CD4-positive, alpha-beta T cell treated with Interleukin-6 at 100 ng/mL for 8 hours (primary cell): ENCODE measurements at places on chromosomes 12 and 14.

DNA sequence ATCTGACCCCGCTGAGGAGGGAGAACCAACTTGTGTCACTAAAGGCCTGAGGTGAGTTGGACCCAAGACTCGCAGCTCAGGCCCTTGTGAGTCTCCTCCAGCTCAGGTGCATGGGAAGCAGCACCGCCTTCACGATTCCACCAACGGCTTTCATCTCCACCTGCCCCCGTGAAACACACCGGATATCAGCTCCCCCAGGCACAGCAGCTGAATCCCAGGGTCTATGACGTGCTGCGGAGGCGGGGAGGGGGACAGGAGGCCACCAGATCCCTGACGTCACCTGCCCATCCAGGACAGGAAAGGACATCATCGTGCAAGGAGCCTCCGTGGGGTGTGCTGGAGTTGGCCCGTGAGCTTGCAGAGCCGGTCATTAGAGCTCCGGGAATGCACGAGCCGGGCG, 18.5 kb upstream of the SFSWAP start:
- no peak for DNase-seq

DNA sequence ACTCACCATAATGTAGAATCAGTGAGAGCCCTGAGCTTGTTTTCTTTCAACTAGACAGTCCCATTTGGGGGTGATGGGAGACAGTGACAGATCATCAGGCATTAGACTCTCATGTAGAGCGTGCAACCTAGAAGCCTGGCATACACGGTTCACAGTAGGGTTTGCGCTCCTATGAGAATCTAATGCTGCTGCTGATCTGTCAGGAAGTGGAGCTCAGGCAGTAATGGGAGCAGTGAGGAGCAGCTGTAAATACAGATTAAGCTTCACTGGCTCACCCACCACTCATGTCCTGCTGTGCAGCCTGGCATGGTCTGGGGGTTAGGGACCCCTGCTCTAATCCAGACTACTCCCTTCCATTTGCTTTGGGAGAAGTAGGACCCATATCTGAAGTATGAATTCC, 55.6 kb downstream of the FNTB start:
- DNase-seq: no peak

DNA sequence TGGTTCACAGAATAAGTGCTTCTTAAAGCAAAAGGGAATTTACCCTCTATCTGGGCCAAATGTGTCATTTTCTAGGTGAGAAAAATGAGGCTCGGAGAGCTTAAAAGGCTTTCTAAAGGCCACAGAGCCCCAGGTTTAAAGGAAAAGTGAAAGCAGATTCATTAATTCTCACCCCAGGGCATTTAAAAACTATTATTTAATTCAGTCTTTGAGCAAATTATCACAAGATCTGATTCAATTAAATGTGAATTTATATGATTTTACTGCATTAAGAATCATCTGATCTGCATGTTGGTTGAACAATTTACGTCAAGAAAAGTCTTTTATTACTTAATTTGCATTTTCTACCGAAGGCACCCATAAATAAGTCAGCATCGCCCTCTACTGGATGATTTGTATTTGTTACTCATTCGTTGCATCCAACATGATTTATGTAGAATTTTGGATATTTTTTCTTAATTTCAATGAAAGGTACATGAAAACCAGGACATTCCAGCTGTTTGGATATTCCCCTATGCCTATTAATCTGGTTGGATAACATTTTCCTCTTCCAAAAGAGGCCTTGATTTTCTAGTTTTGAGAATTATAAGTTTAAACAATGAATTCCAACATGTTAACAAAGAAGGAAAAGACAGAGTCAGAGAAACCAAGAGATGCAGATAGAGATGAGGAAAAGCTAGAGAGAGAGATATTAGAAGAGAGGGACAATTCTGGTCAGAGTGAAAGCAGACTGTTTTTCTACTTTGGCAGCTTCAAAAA, 19.1 kb upstream of the DHRS7 start:
- peak; percentile 65 for DNase-seq

DNA sequence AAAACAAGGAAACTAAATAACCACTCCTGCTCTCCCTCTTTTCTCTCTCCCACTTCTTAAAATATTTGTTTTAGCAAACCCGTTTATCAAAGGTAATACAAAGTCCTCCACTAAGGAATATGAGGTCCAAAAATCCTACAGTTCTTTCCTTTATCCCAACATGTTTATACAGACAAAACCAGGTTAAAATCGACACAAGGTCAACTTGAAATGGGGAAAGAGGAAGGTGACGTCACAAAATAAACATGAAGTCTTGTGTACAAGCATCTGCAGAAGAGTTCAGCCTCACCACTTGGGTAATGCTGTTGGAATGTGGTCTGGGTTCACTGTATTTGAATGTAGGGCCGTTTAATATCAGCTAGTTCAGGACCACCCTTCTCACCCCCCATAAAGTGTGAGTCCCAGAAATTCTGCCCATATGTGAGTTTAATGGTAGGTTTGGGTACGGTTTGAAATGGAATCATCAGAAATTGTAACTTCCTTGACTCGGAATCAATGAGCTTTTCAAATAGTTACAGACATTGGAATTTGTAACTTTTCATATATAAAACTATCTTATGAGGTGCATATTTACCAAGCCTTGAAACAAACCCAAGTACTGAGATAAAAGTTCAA, 120.0 kb upstream of the SLC38A2 start:
- no peak for DNase-seq

- DNase-seq: no peak
Measured at GRCh38 chr12:123057513-123058265, 77.2 kb downstream of the ARL6IP4 start.

GRCh38 chr12:26113853-26114719, 10.8 kb downstream of the BHLHE41 start:
- DNase-seq: peak; percentile 76

DNA sequence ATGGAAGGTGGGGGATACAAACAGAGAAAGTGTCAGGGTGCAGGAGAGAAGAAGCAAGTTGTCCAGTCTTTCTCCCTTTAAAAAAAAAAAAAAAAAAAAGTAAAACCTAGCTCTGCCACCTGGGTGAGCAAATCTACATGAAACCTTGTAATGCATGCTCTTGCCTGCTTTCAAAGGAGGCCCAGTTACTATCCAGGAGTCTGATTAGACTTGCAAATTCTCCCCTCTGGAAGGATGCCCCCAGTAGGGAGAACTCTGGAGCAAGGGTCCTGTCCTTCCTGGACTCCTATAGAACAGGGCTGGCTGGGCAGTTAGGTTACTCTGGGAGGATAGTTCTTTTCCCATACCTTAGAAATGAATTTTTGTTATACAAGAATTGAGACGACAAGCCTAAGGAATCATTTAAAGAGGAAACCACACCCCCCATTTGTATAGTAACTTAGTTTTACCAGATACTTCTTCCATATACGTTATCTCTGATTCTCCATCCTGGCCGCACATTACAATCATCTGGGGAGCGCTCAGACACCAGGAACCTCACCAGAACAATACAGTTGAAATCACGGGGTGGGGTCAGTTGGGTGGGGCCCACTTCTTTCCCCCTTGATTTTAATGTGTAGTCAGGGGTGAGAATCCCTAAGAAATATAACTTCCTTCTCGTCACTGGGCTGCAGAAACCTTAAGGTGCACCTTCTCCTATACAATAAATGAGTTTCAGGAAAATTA, 30.5 kb downstream of the RAB35 start:
- DNase-seq: no peak

GRCh38 chr12:52126605-52127578, 47.4 kb downstream of the SMIM41 start:
- no peak for DNase-seq

DNA sequence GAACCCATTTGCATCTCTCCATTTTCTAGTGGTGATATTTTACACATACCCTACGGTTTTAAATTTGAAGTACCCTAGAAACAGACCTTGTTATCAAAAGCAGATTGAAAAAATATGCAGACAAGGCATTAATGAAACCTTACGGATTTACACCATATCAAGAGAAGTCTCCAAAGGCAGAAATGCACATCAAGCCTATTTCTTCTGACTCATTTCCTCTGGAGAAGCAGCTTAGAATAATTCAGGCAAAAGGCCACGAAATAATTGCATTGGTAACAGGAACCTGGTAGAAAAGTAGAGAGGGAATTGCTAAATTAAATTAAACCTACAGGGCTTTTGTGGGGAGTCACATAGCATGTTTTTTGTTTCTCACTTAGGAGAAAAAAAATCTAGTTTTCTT, 34.7 kb downstream of the KICS2 start:
- DNase-seq: no peak

DNA sequence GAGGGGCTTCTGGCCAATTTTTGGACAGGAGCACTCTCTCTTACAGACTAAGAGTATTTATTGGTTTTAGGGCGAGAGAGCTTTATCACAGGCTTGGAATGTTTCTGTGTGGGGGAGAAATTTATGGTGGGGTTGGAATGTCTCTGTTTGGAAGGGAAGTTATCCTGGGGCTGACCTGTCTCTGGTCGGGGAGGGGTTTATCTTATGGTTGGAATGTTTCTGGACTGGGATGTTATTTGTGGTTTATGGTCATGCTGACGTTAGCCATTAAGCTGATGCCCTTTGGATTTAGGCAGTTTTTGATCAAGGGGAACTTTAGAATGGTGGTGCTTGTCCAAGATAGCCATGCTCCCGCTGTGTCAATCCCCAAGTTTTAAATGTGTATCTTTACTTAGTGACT, 614.8 kb downstream of the DIO2 start:
- no peak for DNase-seq

DNA sequence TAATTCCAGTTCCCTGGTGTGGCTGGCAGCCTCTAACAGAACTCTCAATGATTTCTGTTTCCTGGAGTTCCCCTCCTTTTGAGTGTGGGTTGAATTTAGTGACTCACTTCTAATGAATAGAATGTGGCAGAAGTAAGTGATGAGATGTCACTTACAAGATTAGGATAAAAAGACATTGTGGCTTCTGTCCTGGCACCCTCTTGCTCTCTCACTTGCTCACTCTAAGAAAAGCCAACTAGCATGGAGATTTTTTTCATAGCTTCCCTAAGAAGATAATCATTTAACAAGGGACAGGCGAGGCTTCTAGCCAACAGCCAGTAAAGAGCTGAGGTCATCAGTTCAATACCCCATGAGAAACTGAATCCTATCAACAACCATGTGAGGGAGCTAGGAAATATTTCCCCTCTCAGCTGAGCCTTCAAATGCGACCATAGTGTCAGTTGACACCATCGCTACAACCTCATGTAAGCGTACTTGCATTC, 156.7 kb downstream of the TMTC3 start:
- DNase-seq: no peak

- DNase-seq: no peak
Measured at GRCh38 chr14:100823413-100824080, 2.4 kb upstream of the MEG3 start.

- DNase-seq: no peak
Measured at GRCh38 chr12:57389033-57389432, 41.8 kb downstream of the R3HDM2 start.

- DNase-seq: no peak
Measured at GRCh38 chr14:105328070-105328677, 13.6 kb downstream of the PACS2 start.

- DNase-seq: no peak
Measured at GRCh38 chr14:32865827-32866376, 72.8 kb upstream of the NPAS3 start.

- no peak for DNase-seq
Measured at GRCh38 chr12:129552996-129553750, 350.7 kb downstream of the TMEM132D start.

GRCh38 chr12:111687255-111687654, 1.4 kb downstream of the ACAD10 start:
- DNase-seq: no peak

DNA sequence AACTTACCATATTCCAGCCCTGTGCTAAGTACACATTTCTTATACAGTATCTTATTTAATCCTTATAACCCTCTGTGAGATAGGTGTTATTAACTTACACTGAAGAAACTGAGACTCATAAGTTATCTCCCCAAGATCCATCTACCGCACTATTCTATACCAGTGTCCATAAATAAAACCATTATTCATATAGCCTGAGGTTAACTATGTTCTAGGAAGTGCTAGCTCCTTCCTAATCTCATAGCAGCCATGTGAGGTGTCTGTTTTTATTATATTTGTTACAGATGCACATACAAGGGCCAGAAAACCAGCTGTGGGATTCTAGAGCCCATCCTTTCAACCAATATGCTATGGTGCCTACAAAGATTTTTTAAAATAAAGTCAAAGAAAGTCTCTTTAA, 100.3 kb upstream of the RAP1B start:
- no peak for DNase-seq

- no peak for DNase-seq
Measured at GRCh38 chr12:75444429-75445136, 36.0 kb upstream of the GLIPR1 start.

- no peak for DNase-seq
Measured at GRCh38 chr12:114355389-114356088, 50.4 kb downstream of the TBX5 start.

DNA sequence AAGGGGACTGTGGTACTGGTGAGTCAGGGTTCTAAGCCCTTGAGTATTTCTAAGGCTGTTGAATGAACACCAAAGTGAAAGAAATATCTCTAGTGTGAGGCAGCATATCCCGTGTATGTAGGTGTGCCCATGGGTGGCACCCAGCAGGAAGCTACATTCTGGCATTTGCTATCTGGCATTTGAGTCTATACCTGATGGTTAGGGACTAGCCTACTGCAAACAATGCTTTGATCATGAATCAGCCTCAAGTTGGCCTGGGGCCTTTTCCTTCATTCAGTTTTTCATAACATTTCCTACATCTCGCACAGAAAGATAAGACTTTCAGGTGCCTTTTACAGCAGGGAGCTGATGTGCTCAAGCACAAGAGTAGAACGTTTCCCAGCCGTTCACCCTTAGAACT, 85.7 kb upstream of the E2F7 start:
- no peak for DNase-seq

DNA sequence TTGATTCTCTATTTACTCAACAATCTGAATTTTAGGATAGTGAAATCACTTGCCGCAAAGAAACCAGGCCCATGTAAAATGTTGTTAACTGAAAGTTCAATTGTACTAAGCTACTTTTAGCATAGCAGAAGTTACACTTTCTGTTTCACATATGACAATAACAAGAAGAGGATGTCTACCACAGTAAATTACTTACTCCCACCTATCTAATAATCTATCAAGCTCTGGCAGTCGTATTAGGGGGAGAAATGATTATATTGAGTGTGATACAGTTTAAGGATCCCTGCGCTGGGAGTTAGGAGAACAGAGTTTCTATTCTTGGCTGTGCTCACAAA, 66.5 kb upstream of the CAND1 start:
- no peak for DNase-seq

DNA sequence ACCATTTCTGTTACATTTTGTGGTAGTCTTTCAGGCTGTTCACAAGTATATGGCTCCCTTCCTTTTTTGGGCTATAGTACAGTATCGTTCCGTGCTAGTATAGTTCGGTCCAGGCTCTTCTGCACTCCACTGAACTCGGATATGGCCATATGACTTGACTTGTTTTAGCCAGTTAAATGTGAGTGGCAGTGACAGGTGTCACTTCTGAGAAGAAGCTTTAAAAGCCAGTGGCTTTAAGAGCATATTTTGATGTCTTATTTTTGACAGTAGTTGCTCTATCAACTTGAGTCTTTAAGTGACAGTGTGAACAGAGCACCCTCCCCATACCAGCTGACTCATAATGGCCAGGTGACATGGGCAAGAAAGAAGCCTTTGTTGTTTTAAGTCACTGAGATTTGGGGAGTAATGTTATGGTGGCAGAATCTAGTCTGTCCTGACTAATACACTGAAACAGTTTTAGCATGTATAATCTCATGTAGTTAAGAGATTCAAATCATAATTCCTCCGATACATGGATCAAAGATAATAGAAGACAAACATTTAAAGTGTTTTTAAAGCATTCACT, 64.6 kb downstream of the ANO4 start:
- no peak for DNase-seq

GRCh38 chr12:64720884-64721283, 38.3 kb downstream of the GNS start:
- no peak for DNase-seq
